ENCODE measurements at places on chromosomes 6 and 20.

GRCh38 chr20:14434384-14435136 is 97.1 kb upstream of the FLRT3 start:
- peak; percentile 16 for DNase-seq

GRCh38 chr6:160122744-160123143 is 1.1 kb downstream of the SLC22A1 start:
- no peak for DNase-seq

GRCh38 chr6:49570474-49571079 is 20.1 kb downstream of the C6orf141 start:
- no peak for DNase-seq

DNA sequence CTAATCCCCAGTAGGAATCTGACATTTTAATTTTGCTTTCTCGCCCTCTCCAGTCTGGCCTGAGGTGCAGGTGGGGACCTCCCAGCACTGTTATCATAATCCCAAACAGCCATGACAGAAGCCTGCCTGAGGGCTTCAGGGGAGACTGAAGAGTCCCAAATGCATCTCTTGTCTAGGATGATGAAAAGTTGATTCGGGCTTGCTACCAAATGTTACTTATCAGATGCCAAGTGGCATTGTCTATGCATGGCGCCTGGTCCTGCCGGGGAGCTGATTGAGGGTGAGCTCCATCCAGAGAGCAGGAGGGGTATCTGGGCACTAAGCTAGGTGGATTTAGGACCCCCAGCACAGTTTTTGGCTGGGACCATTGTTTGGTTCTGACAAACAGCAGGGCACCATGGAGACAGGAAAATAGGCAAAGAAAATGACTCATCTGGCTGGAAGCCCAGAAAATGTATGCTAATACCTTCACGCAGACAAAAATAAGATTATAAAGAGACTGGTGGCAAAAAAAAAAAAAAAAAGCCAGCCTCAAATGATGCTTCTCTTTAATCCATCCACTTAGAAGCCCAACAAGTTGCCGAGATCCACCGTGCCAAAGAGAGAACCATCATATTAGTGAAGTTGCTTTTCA is 513.7 kb upstream of the SULF2 start:
- peak; percentile 61 for DNase-seq

All from AG04450 (cell line).